Uterus (tissue), 4 donors: ENCODE measurements at places on chromosomes 12 and 14. TPM values are rescaled to one million over a fixed set of nuclear protein-coding genes. Genes with fewer than 3 reads are reported as not detected.

DNA sequence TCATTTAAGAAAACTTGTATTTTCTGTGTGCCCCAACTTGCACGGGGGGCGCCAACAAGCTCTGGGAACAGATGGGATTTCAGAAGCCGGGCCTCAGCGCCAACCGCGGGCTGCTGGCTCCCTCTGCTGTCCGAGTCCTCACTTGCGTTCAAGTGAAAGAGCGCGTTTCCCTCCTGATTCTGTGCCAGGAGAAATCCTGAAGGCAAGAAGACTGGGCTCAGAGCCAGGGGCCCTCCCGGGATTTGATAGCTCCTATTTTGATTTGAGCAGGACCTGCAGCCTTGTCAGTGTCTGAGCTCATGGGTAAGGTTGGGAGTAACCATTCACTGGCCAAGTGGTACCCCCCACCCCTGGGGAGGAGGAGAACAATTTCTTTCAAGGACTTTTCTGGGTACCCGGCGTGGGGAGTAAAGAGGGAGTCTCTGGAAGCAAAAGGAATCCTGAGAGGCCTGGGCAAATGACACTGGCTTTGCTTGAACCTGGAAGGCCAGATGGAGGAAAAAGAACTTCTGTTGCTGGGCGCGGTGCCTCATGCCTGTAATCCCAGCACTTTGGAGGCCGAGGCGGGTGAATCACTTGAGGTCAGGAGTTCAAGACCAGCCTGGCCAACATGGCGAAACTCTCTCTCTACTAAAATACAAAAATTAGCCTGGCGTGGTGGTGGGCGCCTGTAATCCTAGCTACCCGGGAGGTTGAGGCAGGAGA is 179.0 kb upstream of the RGS6 start:
- H3K36me3 ChIP-seq: no peaks in the 10 kb centered on the region
- peak; percentile 87 for DNase-seq
- no peaks in the 10 kb centered on the region for H3K27me3 ChIP-seq
- no peaks in the 10 kb centered on the region for H3K4me1 ChIP-seq
- H3K4me3 ChIP-seq: no peak overlapping the region

The SH2B3 gene
- total RNA-seq: 31.3 TPM

GRCh38 chr12:108594-108993 is 42.0 kb downstream of the IQSEC3 start:
- no peak overlapping the region for H3K4me3 ChIP-seq
- H3K27ac ChIP-seq: no peak overlapping the region
- H3K4me1 ChIP-seq: no peaks in the 10 kb centered on the region
- H3K36me3 ChIP-seq: no peaks in the 10 kb centered on the region

DNA sequence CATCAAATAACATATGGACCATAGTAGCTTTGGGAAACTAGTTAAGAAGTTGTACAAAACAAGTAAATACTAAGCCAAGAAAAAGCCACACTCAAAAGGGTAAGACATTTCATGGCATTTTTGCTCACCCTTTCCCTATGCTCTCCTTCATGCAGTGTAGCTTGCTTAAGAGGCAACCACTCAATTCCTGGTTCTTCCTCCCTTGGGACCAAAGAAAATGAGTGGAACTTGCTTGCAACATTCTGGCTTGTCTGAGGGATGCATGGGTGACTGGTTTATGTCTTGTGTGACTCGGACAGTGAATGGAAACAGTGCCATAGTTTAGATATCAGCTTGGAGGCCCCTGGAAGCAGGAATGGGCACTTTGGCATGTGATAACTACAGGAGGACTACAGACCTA is 252.0 kb upstream of the ARID2 start:
- DNase-seq: no peak
- H3K36me3 ChIP-seq: no peaks in the 10 kb centered on the region
- no peak overlapping the region for H3K27ac ChIP-seq
- H3K4me3 ChIP-seq: no peak overlapping the region
- H3K27me3 ChIP-seq: no peaks in the 10 kb centered on the region
- no peaks in the 10 kb centered on the region for H3K4me1 ChIP-seq

The CMA1 gene
- total RNA-seq: not detected

DNA sequence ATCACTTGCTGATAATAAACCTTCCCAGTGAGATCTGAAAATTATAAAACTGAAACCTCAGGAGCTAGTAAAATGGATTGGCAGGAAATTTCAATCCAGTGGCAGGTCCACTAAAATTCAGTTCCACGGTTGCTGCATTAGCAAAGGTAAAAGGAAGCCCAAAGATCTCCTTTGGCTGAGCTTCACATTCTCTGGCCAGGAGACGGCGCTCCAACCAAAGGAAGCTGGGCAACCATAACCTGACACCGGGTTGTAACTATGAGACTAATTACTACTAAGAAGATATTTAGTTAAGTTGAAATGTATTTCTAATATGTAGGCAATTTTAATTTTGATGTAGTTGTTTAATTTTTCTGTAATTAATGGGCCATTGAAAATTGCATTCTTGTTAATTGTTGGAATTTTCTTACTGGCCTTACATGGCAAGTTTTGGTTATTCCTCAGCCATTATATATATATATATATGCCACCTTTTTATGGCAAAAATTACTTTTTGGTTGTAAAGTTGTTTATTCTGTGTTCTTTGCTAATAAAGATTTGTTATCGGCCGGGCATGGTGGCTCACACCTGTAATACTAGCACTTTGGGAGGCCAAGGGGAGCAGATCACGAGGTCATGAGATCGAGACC is 17.0 kb downstream of the OR8S1 start:
- H3K27me3 ChIP-seq: no peaks in the 10 kb centered on the region
- DNase-seq: no peak
- no peaks in the 10 kb centered on the region for H3K4me1 ChIP-seq
- no peak overlapping the region for H3K4me3 ChIP-seq
- no peak overlapping the region for H3K27ac ChIP-seq

GRCh38 chr14:44935155-44935554 is 26.6 kb downstream of the KLHL28 start:
- H3K36me3 ChIP-seq: no peaks in the 10 kb centered on the region
- H3K27me3 ChIP-seq: no peaks in the 10 kb centered on the region
- H3K27ac ChIP-seq: no peak overlapping the region
- no peaks in the 10 kb centered on the region for H3K4me1 ChIP-seq

DNA sequence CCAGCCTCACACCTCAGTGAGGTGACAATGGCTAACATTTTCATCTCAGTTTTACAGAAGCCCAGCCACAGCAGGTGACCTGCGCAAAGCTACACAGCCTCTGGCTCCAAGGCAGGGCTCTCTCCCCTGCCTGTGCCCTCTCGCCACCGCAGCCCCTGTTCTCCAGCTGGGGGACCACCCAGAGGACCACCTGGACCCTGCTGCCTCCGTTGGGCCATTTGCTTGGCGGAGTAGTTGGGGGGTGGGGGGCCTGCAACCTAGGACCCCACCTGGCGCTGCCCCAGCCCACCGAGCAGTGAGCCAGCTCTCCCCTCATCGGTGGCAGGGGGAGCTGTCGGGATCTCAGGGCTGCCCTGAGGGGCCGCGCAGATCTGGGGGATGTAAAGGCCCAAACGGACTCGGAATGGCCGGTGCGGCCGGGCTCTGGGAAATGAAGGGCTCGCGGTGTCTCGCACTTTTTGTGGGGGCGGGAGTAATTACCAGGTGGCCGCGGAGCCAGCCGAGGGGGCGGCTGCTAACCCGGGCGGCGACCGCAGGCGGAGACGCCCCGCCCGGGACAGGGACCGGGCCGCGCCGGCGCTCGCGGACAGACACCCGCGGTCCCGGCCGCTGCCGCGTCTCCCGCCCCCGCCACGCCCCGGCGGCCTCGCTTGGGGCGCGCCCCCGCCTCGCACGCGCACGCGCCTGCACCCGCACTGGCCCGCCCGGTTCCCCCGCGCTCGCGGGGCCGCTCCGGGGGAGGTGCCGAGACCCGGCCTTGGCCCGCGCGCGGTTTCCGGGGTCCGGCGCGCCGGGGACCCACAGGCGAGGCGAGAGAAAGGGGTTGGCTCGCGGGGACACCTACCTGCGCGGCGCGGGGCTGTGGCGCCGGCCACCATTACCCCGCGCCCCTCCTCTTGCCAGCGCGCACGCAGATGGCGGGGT is 8.6 kb upstream of the GPR68 start:
- DNase-seq: no peak
- no peaks in the 10 kb centered on the region for H3K27me3 ChIP-seq
- H3K4me1 ChIP-seq: no peaks in the 10 kb centered on the region
- H3K27ac ChIP-seq: peak overlapping the region; percentile 60
- H3K36me3 ChIP-seq: no peaks in the 10 kb centered on the region
- peak overlapping the region; percentile 54 for H3K4me3 ChIP-seq

The P2RX2 gene
- total RNA-seq: not detected

GRCh38 chr12:3538466-3539030 is 47.5 kb downstream of the PRMT8 start:
- H3K27ac ChIP-seq: no peak overlapping the region
- H3K4me1 ChIP-seq: no peaks in the 10 kb centered on the region
- no peaks in the 10 kb centered on the region for H3K36me3 ChIP-seq
- no peaks in the 10 kb centered on the region for H3K27me3 ChIP-seq

GRCh38 chr14:56144176-56144575 is 26.0 kb downstream of the PELI2 start:
- DNase-seq: no peak
- no peak overlapping the region for H3K27ac ChIP-seq
- H3K4me3 ChIP-seq: no peak overlapping the region
- no peaks in the 10 kb centered on the region for H3K36me3 ChIP-seq

The LRRC10 gene
- not detected for total RNA-seq

DNA sequence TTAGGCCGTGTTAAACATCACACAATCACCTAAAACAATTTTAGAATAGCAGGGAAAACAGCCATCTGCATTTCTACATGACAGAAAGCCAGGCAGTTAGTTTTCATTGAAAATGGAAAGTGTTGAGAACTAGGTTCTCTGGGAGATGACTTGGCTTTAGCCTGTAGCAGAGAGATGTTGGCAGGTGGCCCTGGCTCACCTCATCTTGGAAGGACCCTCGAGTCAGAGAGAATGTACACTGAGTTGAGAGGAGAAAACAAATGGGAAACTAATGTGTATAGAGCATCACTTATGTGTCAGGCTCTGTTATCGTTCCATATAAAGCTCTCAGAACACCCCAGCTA is 51.9 kb downstream of the SUSD6 start:
- no peaks in the 10 kb centered on the region for H3K36me3 ChIP-seq
- peaks cover 29% of the 10 kb centered on the region for H3K4me1 ChIP-seq
- peak overlapping the region; percentile 60 for H3K27ac ChIP-seq
- no peaks in the 10 kb centered on the region for H3K27me3 ChIP-seq
- H3K4me3 ChIP-seq: no peak overlapping the region

DNA sequence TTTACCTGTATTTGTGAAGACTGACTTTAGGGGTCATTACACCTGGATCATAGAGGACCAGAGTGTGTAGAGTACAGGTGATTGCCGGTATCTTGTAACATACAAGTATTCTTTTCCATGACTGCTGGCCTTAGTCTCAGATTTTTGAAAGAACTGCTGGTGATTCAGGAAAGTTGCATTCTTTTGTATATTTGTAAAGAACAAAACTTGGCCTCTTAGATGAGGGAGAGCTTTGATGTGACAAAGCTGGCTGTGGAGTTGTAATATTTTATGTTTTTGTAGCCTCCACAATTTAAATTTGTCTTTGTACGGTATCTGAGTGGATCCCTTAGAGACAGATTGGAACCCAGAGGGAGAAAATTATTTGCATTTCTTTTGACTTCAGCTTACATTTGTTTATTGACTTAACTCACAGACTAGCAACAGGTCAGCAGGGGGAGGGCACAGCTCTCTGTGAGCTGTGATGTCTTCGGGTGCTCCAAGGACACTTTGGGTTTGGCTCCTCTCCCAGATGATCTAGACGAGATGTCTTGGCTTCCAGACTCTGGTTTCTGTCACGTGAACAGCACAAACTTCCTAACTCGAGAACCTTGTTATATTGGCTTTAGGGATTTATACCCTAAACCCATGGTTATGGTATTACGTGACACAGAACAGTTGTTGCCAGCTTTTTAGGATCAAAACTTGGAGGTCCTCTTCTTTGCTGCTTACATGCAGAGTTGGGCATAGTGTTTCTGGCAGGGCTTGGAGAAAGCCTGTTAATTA is 65.9 kb downstream of the DAAM1 start:
- no peak overlapping the region for H3K4me3 ChIP-seq
- peak; percentile 58 for DNase-seq
- H3K27ac ChIP-seq: peak overlapping the region; percentile 83
- peaks cover 29% of the 10 kb centered on the region for H3K4me1 ChIP-seq

The RD3L gene
- total RNA-seq: not detected

GRCh38 chr14:25953532-25954139 is 644.2 kb downstream of the NOVA1 start:
- H3K4me3 ChIP-seq: no peak overlapping the region
- H3K4me1 ChIP-seq: no peaks in the 10 kb centered on the region
- peak; percentile 32 for DNase-seq
- peak overlapping the region; percentile 9 for H3K27ac ChIP-seq

The RASSF3 gene
- 30.0 TPM for total RNA-seq

GRCh38 chr12:3294481-3294911 is 196.5 kb upstream of the PRMT8 start:
- H3K27me3 ChIP-seq: no peaks in the 10 kb centered on the region
- no peaks in the 10 kb centered on the region for H3K4me1 ChIP-seq
- H3K36me3 ChIP-seq: no peaks in the 10 kb centered on the region

DNA sequence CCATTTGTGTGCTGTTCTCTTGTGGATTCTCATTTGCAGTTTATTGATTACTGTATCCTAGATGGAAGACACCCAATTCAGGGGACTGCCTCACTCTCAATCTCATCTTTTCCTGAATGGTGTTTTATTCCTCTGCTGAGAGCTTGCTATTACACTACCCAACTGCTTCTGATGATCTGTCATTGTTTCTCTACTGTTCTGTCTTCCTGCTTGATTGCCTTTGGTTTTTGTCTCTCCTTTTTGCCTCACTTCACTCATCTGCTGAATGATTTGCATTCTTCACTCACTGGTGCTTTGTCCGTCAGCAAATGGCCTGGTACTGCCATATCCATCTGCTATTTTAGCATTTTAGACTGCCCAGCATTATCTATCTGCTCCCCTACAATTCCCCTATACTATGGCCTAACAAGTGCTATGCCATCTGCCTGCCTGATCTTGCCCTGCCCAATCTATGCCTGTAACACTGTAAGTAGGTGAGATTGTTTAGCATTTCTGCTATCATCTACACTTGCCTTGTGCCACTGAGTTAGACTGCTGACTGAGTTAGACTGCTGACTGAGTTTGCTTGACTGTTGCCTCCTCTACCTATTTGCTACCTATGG is 335.1 kb downstream of the GPHN start:
- no peak overlapping the region for H3K27ac ChIP-seq
- H3K4me3 ChIP-seq: no peak overlapping the region
- H3K4me1 ChIP-seq: no peaks in the 10 kb centered on the region
- H3K27me3 ChIP-seq: no peaks in the 10 kb centered on the region
- no peaks in the 10 kb centered on the region for H3K36me3 ChIP-seq

- no peak for DNase-seq
- no peaks in the 10 kb centered on the region for H3K36me3 ChIP-seq
- H3K27ac ChIP-seq: no peak overlapping the region
- no peaks in the 10 kb centered on the region for H3K4me1 ChIP-seq
- no peak overlapping the region for H3K4me3 ChIP-seq
- H3K27me3 ChIP-seq: no peaks in the 10 kb centered on the region
These were observed 8.0 kb downstream of the AQP6 start for GRCh38 chr12:49980501-49981349.

The CD163 gene
- 86.6 TPM for total RNA-seq

The GNB3 gene
- under 0.01 TPM for total RNA-seq
